ENCODE measurements at places on chromosomes 5 and 9.

GRCh38 chr9:100700689-100701318 is 122.9 kb downstream of the CAVIN4 start:
- DNase-seq = no peak

GRCh38 chr9:7368410-7369292 is 430.9 kb downstream of the DMAC1 start:
- DNase-seq = no peak

GRCh38 chr9:33153666-33154065 is 13.5 kb downstream of the B4GALT1 start:
- DNase-seq = no peak

DNA sequence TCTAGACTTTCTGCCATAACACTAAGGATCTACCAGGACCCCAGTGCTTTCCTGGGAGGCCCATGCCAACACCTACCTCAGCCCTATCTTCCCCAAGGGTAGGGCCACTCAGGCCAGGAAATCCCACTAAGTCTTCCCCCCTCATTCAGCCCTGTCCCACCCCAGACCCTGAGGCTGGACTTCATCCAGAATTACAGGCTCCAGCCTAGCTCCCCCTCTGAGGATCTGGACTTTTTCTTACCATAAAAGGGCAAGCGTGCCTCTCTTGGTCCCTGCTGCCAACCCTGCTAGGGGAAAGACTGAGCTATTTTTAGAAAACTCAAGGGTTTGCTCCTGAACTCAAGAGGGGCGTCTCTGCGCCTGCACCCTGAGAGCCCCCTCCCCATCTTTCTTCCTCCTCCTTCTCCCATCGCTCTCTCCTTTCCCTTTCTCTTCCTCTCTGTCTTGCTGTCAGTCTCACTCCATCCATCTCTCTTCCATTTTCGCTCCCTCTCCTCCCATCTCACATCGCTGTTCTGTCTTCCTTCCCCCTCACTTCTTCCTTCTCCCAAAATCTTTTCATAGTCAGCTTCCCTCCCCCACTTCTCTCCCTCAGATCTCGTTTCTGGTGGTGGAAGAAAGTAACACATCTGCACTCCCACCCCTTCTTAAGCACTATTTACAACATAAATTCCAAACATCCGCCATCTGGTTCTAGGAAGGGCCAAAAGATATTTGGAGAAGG is 38.1 kb upstream of the IL17B start:
- DNase-seq = no peak

DNA sequence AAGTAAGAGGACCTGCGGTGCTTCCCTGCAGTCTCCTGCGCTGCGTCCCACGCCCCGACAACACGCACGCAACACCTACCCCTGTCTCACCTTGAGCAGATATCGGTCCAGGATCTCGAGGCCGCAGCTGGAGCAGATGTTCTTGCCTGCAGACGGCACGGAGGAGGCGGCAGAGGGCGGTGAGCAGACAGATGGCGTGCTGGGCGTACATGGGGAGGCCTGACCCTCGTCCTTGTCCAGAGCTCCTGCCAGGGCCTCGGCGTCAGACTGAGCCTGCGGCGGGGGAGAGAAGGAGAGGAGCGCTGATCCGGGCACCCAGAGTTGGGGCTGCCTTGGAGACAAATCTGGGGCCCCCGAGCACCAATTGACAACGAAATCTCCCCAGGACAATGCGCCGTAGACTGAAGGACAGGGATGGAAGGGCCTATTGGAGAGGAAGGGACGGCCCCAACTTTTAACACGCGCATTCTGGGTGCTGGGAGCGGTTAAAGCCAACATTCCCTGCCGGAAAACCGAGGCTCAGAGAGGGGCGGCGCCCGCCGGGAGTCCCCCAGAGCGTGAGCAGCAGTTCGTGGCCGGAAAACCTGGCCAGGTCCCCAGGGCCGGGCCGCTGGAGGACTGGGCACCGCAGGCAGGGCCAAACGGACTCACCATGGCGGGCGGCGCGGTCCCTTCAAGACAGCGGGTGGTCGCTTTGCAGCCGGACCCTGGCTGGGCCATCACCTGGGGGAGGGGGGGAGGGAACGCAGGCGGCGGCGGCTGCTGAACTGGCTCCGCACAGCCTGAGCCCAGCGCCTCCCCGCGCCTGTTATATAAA is 1.8 kb downstream of the LHX6 start:
- no peak for DNase-seq

- no peak for DNase-seq
These were observed 125.8 kb upstream of the SLC12A2 start for GRCh38 chr5:127957701-127958239.

GRCh38 chr9:135281791-135282737 is 194.6 kb downstream of the OLFM1 start:
- no peak for DNase-seq

DNA sequence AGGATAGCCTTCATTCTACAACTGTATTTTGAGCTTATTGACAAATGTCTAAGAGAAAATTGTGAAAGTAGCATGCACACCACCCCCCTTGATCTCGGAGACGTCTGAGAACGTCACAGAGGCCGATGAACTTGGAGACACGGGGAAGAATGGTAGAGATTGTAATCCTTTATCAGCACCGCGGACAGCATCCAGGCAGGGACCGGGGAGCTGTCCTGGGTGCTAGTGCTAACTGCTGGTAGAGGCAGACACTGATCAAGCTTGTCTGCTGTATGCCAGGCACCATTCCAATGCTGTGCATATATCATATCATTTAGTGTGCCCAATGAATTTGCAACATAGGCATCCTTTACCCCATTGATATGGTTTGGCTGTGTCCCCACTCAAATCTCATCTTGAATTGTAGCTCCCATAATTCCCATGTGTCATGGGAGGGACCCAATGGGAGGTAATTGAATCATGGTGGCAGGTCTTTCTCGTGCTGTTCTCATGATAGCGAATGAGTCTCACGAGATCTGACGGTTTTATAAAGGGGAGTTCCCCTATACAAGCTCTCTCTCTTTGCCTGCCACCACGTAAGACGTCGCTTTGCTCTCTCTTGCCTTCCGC is 98.8 kb downstream of the LHX2 start:
- DNase-seq = no peak

DNA sequence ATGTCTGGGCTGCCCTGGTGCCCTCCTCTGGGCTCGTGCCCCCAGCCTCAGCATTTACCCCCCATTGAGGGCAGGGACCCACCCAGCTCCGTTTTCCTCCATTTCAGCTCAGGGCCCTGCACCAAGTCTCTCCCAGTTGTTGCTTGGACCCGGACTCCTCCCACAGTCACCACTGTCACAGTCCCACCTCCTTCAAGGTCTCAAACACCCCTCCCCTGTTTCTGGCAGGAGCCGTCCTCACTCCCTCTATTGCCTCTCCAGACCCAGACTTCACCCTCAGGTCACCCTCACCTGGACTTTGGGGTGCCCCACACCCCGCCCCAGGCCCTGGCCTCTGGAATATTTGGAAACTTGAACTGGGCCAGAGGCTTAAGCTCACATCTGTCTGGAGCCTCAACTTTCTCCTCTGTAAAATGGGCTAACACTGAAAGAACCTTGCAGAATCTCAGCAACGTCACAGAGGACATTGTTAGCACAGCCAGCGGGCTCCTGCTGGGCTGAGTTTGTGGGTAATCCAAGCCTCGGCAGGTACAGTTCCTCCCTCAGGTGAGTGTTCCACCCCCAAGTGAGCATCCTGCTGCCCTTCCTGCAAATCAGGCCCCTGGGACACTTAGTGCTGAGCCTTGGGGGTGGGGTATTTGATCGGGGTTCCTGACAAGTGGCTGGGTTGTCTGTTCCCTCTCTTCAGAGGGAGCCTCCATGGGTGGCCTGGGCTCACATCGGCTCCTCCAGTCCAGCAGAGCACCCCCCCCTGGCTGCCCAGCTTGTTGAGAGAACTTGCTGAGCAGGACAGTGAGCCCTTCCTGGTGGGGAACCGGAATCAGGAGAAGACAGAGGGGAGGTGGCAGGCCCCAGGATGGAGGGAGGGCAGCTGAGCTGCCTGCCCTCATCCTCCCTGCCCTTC is 130.1 kb downstream of the C9orf50 start:
- no peak for DNase-seq

DNA sequence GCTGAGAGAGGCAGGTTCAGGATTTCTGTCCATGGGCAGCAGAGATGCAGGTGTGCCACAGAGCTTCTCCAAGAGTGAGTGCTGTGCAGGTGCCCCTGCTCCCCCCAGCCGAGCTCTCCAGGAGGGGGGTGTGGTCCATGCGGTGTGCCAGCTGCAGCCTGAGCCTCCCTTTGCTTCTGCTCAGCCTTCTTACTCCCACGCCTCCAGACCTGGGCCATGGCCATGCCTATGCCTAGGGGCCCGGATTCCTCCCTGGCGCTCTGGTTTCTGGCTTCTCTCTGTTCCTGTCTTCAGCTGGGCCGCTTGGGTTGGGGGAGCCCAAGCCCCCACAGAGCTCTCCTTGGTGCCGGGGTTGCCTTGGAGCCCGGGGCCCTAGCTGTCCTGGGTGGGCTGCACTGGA is 133.3 kb downstream of the CACNA1B start:
- no peak for DNase-seq

- no peak for DNase-seq
These were observed 143.7 kb upstream of the TNC start for GRCh38 chr9:115261656-115262081.

GRCh38 chr9:133942206-133942975 is 49.7 kb downstream of the VAV2 start:
- DNase-seq = no peak

- DNase-seq = no peak
These were observed 1.9 kb downstream of the SPTAN1 start for GRCh38 chr9:128554155-128554862.

DNA sequence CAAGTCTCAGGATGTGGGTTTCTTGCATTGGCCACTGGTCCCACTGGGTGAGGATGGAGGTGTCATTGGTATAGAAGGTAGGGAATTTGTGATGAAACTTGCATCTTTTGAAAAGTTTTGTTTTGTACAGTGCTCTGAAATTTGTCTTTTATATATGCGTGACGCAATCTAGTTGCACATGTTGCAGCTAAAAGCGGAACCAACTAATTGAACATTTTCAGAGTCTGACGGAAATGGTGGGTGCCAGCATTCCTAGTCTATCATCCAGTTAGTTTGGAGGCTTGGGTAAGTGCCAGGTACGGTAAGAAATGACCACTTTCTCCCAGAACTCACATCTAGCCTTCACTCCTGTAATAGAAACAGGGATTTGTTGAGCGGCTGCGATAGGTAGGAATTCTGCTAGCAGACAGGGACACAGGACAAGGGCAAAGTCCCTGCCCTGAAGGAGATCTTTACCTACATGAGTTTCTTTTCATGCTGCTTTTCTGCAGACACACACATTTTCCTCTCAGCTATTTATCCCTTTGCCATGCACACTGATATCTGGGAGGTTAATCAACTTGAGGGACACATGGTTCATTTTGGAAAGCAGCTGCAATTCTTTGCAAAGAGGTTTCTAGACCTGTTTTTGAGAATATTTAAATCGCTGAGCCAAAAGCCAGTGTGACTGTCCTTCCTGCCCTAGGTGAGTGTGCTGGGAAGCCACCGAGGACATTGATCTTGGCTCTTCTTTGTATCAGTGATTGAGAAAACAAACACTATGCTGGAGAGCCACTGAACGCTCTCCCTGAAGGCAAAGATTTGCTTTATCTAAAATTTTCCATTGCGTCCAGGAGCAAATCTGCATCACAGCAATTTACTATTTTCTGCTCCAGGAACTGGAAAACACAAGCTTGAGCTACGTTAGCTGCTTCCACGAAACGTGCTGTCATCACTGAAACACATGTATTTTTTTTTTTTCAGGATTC is 89.7 kb downstream of the DAP start:
- DNase-seq = no peak

GRCh38 chr5:37988454-37989046 is 148.7 kb upstream of the GDNF start:
- DNase-seq = no peak

DNA sequence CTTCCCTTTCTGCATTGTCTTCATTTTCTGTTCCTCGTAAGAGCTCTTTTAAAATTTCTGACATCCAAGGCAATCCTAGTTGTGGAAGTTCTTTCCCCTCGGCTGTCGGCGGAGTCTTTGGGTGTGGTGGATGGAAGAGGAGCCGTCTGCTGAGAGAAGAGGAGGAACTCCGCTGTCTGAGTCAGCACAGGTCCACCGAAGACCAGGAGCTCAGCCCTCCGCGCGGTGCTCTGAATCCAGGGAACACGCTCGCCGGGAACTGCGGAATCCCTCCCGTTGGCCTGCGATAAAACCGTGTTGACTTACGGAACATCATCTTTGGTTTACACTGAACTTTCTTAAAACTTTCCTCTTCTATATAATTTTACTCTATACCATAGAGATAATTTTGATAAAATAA is 100.7 kb upstream of the IRX4 start:
- no peak for DNase-seq

DNA sequence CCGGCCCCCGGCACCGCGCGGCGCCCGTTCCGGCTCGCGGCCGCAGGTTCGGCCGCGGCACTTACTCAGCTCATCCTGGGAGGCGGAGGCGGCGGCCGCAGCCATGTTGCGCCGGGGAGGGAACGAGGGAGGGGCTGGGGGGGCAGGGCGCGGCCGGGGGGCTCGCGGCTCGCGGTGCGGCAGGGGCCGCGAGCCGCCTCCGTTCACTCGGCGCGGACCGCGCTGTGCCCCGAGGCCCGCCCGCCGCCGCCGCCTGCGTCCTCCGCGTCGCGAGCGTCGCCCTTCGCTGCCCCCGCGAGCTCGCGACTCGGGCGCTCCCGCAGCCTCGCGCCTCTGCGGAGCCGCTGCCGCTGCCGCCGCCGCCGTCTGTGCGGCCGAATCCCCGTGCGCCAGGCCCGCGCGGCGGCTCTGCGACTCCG is 735 bp downstream of the ECPAS start:
- DNase-seq = no peak

DNA sequence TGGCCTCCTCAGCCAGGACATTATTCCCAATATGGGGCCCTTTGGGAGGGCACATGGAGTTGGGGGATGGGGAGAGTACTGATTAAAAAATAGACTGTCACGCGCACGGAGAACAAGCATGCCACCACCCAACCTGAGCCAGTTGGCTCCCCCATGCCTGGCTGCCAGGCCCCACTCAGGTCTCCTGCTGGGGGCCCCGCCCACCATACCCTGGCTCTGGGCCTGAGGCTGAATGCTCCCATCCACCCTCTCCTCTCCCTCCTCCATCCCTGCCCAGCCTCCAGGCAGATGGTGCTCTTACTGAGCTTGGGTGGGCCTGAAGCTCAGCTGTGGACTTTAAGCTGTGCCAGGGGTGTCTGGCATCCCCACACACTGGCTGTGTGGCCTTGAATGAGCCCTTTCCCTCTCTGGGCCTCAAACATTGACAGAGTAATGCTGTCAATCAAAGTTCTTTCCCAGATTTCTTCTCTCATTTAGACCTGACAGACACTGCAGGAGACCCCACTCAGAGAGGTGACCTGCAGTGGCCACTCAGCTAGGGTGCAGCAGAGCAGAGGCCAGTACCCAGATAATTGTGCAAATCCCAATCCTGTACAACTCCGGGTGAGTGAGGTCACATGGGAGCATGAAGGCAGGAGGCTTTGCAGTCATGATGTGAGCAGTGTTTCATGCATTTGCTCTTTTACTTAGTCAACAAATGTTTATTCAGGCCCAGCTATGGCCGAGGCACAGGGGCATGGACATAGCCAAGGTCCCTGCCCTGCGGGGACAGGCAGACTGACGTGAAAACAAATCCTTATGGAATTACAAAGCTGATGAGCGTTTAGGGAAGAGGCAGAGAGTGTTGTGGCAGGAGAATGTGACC is 9.8 kb upstream of the SYNPO start:
- no peak for DNase-seq

- no peak for DNase-seq
These were observed 712.3 kb upstream of the WWC1 start for GRCh38 chr5:167578977-167579692.

- DNase-seq = no peak
These were observed 64.3 kb upstream of the MYO10 start for GRCh38 chr5:17000291-17000939.
